Spinal cord (tissue), 10 donors: ENCODE measurements at places on chromosomes 2 and 18. TPM values are rescaled to one million over a fixed set of nuclear protein-coding genes. Genes with fewer than 3 reads are reported as not detected.

CCL20 gene
- polyA plus RNA-seq = 0.50 TPM

DNA sequence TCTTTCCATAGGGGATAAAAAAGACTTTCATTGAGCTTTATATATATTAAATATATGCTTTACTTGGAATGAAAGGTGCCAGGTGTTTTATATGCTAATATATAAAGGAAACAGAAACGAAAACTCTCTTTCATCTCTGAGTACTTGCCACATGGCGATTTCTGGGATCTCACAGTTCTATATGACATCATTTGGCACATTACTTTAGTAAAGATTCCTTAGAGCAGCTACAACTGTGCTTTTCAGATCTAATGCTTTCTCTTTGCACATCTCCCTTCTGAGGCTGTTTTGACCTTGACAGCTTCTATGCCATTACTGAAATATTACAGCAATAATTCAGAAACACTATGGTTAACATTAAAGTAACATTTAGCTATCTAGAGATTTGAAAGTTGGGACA, 1082.9 kb upstream of the CDH2 start:
- no peaks in the 10 kb centered on the region for H3K4me1 ChIP-seq
- no peaks in the 10 kb centered on the region for H3K36me3 ChIP-seq
- no peak for DNase-seq
- no peak overlapping the region for H3K4me3 ChIP-seq
- H3K27ac ChIP-seq = no peak overlapping the region
- no peaks in the 10 kb centered on the region for H3K27me3 ChIP-seq

GRCh38 chr2:124805060-124805459, 780.0 kb downstream of the CNTNAP5 start:
- no peaks in the 10 kb centered on the region for H3K27me3 ChIP-seq
- no peaks in the 10 kb centered on the region for H3K4me1 ChIP-seq
- H3K27ac ChIP-seq = no peak overlapping the region
- DNase-seq = no peak
- H3K36me3 ChIP-seq = no peaks in the 10 kb centered on the region

TXNDC2 gene
- 0.35 TPM for polyA plus RNA-seq

CIB4 gene
- not detected for polyA plus RNA-seq

SUPT7L gene
- polyA plus RNA-seq = 57.9 TPM

SAG gene
- polyA plus RNA-seq = 0.48 TPM

DNA sequence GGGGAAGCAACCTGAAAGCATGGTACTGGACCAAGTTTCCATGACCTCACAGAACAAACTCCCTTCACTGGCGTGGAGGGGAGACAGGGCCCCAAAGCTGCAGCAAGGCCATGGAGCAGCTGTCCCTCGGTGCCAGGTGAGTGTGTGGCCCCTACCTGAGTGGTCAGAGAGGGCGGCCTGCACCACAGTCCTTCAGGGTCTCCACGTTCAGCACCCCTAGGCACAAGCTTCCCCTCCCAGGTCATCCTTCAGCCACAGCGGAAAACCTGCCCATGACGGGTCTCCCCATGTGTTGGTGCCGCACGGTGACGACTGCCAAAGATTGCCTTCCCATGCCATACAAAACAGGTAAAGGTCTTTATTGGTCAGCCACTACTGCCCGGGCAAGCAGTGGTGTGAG, 201.6 kb downstream of the MGAT5 start:
- H3K4me1 ChIP-seq = peaks cover 12% of the 10 kb centered on the region
- peaks cover 12% of the 10 kb centered on the region for H3K36me3 ChIP-seq
- no peak overlapping the region for H3K27ac ChIP-seq
- DNase-seq = no peak
- H3K4me3 ChIP-seq = no peak overlapping the region
- H3K27me3 ChIP-seq = no peaks in the 10 kb centered on the region

- no peak overlapping the region for H3K4me3 ChIP-seq
- no peak overlapping the region for H3K27ac ChIP-seq
- H3K27me3 ChIP-seq = no peaks in the 10 kb centered on the region
- H3K36me3 ChIP-seq = no peaks in the 10 kb centered on the region
- H3K4me1 ChIP-seq = peaks cover 4% of the 10 kb centered on the region
These were observed 43.9 kb upstream of the PLEKHM3 start for GRCh38 chr2:208069186-208069585.

DNA sequence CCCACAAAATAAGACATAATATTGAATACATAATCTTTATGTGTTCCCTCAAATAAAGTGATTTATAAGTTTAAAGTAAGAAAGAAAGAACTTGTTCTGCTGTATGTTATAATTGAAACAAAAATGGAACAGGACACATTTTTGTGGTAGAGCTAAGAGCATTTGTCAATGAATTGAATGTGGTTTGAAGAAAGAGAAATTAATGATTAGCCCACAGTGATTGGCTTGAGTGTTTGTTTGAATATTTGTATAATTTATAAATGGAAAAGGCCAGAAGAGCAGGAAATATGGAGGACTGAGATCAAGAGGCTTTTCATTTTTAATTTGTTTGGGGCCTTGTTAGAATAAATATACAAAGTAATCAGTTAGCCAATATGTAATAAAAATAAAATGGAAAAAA, 395.1 kb upstream of the CDH19 start:
- no peak overlapping the region for H3K4me3 ChIP-seq
- no peaks in the 10 kb centered on the region for H3K4me1 ChIP-seq
- H3K36me3 ChIP-seq = no peaks in the 10 kb centered on the region

- no peaks in the 10 kb centered on the region for H3K36me3 ChIP-seq
- no peaks in the 10 kb centered on the region for H3K27me3 ChIP-seq
- H3K27ac ChIP-seq = no peak overlapping the region
- no peaks in the 10 kb centered on the region for H3K4me1 ChIP-seq
- H3K4me3 ChIP-seq = no peak overlapping the region
- DNase-seq = no peak
These were observed 25.5 kb downstream of the B4GALT6 start for GRCh38 chr18:31658670-31659575.

GRCh38 chr2:9137379-9138150, 69.0 kb upstream of the ASAP2 start:
- no peak for DNase-seq
- H3K27ac ChIP-seq = no peak overlapping the region
- peaks cover 19% of the 10 kb centered on the region for H3K4me1 ChIP-seq
- H3K27me3 ChIP-seq = no peaks in the 10 kb centered on the region

ABCG8 gene
- polyA plus RNA-seq = 1.7 TPM

SPATA3 gene
- not detected for polyA plus RNA-seq

SERPINB11 gene
- polyA plus RNA-seq = not detected

CASP10 gene
- 2.8 TPM for polyA plus RNA-seq

DNA sequence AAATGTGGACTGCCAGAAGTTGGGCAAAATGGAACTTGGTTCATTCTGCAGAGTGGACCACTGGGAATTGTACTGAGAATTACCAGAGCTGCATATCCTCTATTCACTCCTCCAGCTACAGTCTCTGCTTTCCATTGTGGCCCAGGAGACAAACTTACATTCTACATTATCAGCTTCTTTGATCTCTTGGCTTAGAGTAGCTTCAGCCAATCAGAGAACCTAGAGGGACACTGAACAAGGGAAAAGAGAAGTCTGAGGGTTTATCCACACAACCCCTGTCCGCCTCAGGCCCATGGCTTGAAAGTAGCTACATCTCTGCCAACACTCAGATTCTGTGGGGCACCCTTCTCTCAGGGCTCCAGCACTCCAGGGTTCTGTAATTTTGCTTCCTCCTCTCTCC, 251.1 kb downstream of the TRIB2 start:
- H3K36me3 ChIP-seq = no peaks in the 10 kb centered on the region
- H3K27me3 ChIP-seq = no peaks in the 10 kb centered on the region
- H3K4me1 ChIP-seq = no peaks in the 10 kb centered on the region
- no peak for DNase-seq
- no peak overlapping the region for H3K4me3 ChIP-seq

- DNase-seq = no peak
- no peak overlapping the region for H3K27ac ChIP-seq
- no peaks in the 10 kb centered on the region for H3K4me1 ChIP-seq
- H3K36me3 ChIP-seq = no peaks in the 10 kb centered on the region
- H3K4me3 ChIP-seq = no peak overlapping the region
- no peaks in the 10 kb centered on the region for H3K27me3 ChIP-seq
These were observed 178.5 kb downstream of the ACTR3 start for GRCh38 chr2:114068438-114068837.

DNA sequence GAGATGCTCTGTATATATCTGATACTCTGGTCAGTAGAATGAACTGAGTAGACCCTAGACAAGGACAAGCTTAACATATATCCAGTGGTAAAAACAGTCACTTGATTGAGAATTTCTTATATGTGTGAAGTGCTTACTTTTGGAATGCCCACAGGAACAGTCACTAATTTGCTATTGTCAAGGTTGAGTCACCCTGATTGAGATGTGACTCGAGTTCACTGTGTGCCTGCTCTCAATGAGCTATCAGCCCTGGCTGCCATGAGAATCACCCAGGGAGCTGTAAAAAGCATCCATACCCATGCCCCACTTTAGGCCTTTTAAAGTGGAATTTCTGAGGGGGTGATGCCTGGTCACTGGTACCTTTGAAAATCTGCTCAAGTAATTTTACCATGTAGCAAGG, 283.7 kb downstream of the SUCLG1 start:
- no peak for DNase-seq
- no peak overlapping the region for H3K4me3 ChIP-seq
- no peak overlapping the region for H3K27ac ChIP-seq
- H3K4me1 ChIP-seq = no peaks in the 10 kb centered on the region

- H3K4me1 ChIP-seq = no peaks in the 10 kb centered on the region
- no peaks in the 10 kb centered on the region for H3K27me3 ChIP-seq
- H3K27ac ChIP-seq = no peak overlapping the region
- DNase-seq = no peak
- no peaks in the 10 kb centered on the region for H3K36me3 ChIP-seq
- H3K4me3 ChIP-seq = no peak overlapping the region
These were observed 25.3 kb downstream of the FSHR start for GRCh38 chr2:49129034-49129433.

DPP10 gene
- 54.3 TPM for polyA plus RNA-seq

- H3K27me3 ChIP-seq = no peaks in the 10 kb centered on the region
- H3K4me1 ChIP-seq = peaks cover 13% of the 10 kb centered on the region
- H3K27ac ChIP-seq = peak overlapping the region; percentile 55
- DNase-seq = no peak
- H3K36me3 ChIP-seq = no peaks in the 10 kb centered on the region
- no peak overlapping the region for H3K4me3 ChIP-seq
These were observed 17.2 kb downstream of the TNP1 start for GRCh38 chr2:216842636-216843035.

TUBA3E gene
- not detected for polyA plus RNA-seq

DNA sequence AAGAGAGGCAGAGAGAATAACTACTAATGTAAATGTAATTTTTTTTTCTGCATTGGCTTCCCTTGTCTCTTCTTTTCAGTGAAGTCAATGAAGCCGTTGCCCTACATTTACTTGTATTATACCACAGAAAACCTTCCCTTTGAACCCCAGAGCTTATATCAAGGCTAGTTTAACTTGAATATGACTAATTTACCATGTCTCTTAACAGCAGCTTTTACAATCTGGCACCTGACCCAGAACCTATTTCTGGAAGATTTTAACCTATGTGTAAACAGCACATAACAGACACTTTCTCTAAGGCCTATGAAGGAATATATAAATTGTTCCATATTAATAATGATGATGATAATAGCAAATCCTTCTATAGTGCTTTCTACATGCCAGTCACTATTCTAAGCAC, 580.5 kb upstream of the NXPH2 start:
- no peak overlapping the region for H3K4me3 ChIP-seq
- H3K4me1 ChIP-seq = no peaks in the 10 kb centered on the region
- H3K36me3 ChIP-seq = no peaks in the 10 kb centered on the region
- no peaks in the 10 kb centered on the region for H3K27me3 ChIP-seq
- H3K27ac ChIP-seq = no peak overlapping the region

- H3K27me3 ChIP-seq = no peaks in the 10 kb centered on the region
- H3K4me3 ChIP-seq = peak overlapping the region; percentile 62
- peaks cover 35% of the 10 kb centered on the region for H3K4me1 ChIP-seq
- H3K27ac ChIP-seq = no peak overlapping the region
These were observed 24.4 kb downstream of the PSD4 start for GRCh38 chr2:113198048-113198789.

- peak overlapping the region; percentile 85 for H3K27ac ChIP-seq
- peak overlapping the region; percentile 70 for H3K4me3 ChIP-seq
- no peak for DNase-seq
- peaks cover 19% of the 10 kb centered on the region for H3K27me3 ChIP-seq
- no peaks in the 10 kb centered on the region for H3K36me3 ChIP-seq
- H3K4me1 ChIP-seq = peaks cover 17% of the 10 kb centered on the region
These were observed 10.8 kb upstream of the NR4A2 start for GRCh38 chr2:156343096-156343939.

- no peaks in the 10 kb centered on the region for H3K27me3 ChIP-seq
- no peak overlapping the region for H3K4me3 ChIP-seq
- H3K4me1 ChIP-seq = peaks cover 15% of the 10 kb centered on the region
- no peaks in the 10 kb centered on the region for H3K36me3 ChIP-seq
These were observed 85.6 kb downstream of the DDX1 start for GRCh38 chr2:15677141-15677843.

- no peaks in the 10 kb centered on the region for H3K36me3 ChIP-seq
- H3K4me1 ChIP-seq = no peaks in the 10 kb centered on the region
- H3K27me3 ChIP-seq = no peaks in the 10 kb centered on the region
- no peak for DNase-seq
- no peak overlapping the region for H3K4me3 ChIP-seq
- H3K27ac ChIP-seq = no peak overlapping the region
These were observed 828.6 kb upstream of the ACVR2A start for GRCh38 chr2:147016181-147016580.

GRCh38 chr2:241219030-241219382, 30.5 kb downstream of the ANO7 start:
- H3K27ac ChIP-seq = no peak overlapping the region
- H3K27me3 ChIP-seq = no peaks in the 10 kb centered on the region
- H3K4me1 ChIP-seq = peaks cover 26% of the 10 kb centered on the region

ANKRD62 gene
- 0.08 TPM for polyA plus RNA-seq

GRCh38 chr2:74387346-74387745, 7.2 kb upstream of the DCTN1 start:
- no peaks in the 10 kb centered on the region for H3K27me3 ChIP-seq
- no peak for DNase-seq
- no peaks in the 10 kb centered on the region for H3K36me3 ChIP-seq
- no peak overlapping the region for H3K4me3 ChIP-seq

DNA sequence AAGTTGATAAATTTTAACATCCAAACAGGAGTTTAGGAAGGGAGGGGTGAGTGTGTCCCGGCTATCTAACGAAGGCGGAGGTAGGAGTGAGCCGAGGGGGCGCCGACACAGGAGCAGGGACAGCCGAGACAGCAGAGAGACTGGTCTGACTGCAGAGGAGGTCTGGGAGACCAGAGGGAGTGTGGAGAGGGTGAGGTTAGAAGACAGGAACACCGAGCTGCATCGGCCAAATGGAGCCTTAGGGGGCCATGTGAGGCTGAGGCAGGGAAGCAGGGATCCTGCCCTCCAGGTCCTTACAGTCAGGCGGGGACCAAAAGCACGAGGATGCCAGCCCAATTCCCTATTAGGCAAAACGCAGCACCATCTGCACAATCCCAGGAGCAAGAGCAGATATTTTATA, 67.0 kb downstream of the SFXN5 start:
- no peak overlapping the region for H3K27ac ChIP-seq
- no peaks in the 10 kb centered on the region for H3K27me3 ChIP-seq
- no peak for DNase-seq
- H3K36me3 ChIP-seq = peaks cover 34% of the 10 kb centered on the region

IRS1 gene
- polyA plus RNA-seq = 15.7 TPM

PTPN18 gene
- 30.0 TPM for polyA plus RNA-seq

GRCh38 chr2:64737547-64737946, 83.8 kb upstream of the SERTAD2 start:
- no peaks in the 10 kb centered on the region for H3K4me1 ChIP-seq
- no peak for DNase-seq

NEB gene
- 7.2 TPM for polyA plus RNA-seq
